ENCODE measurements at places on chromosomes 12 and 14.

DNA sequence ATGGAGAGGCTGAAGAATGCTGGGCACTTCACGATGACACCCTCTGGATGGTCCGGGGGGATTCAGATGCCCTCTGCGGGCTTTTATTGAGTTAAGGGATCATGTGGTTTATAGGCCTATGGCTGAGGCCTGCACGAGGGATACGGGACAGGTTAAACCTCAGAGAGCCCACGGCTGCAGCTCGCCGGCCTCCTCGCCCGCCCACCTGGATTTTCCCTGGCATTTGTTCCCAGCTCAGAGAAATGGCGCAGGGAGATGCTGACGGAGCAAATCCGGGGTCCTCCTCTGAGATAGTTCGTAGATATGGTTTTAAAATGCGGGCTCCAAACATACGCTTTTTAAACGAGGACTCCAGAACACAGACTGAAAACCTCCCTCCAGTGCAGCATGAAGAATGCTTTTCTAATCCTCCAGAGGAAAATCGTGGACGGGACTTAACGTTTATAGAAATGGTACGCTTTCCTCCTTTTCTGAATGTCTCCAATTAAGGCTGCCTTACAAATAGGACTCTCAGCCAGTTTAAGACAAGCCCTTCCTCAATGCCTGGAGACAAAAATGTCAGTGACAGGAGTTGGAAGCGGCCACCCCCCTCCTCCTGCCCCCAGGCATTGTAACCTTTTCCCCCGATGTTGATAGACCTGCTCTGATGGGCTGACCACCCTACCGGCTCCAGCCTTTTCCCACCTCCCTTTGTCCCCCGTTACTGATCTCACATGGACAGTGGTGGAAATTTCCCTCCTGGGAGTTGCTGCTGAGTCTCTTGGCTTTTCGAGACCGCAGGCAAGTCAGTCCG lies 16.6 kb downstream of the CCND2 start:
- no peak for DNase-seq

- DNase-seq, result no peak
Measured at GRCh38 chr14:38187528-38187927, 20.2 kb upstream of the SSTR1 start.

- DNase-seq, result no peak
Measured at GRCh38 chr14:77103951-77104350, 5.9 kb downstream of the CIPC start.

- DNase-seq, result no peak
Measured at GRCh38 chr14:99966037-99966835, 99.0 kb upstream of the EVL start.

DNA sequence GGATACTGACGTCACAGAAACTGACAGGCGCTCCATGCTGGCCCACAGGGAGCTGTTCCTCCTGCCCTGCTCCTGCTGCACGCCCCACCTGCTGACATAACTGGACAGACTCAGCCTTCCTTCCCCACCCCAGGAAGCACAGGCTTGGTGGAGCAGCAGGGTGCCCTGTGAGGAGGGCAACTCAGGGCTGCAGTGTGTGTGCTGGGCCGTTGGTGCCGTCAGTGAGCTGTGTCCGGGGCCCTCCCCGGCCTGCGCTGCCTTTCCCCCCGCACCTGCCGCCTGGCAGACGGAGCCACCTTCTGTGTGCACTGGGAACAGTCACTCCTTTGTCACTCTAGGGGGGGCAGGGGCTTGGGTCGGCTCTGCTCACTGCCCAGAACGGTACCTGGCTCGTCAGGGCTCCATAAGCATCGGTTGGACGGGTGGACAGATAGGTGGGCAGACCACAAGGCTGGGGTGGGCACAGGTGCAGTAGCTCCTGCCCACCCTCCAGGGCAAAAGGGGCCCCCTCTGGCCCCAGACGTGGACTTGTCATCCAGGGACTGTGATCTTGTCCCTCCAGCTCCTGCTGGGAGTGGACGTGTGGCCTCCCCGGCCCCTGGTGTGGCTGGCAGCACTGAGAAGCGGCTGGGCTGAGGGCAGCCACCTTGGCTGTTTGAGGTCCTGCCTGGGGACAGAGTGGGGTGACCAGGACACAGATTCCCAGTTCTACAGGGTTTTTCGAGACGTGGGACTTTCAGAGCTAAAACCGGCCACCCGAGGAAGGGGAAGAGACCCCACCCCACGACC lies 32.8 kb downstream of the FBRSL1 start:
- no peak for DNase-seq

All from activated CD4-positive, alpha-beta T cell treated with anti-CD3 and anti-CD28 coated beads, Interleukin-2, amount 10 ng/mL, durations not matched to agents 7 days and 5 days (primary cell).